SK-N-SH treated with all-trans-retinoic acid at 6 μM for 48 hours (cell line): ENCODE measurements at places on chromosomes 2 and 18.

GRCh38 chr2:2107627-2108026 lies 223.4 kb downstream of the MYT1L start:
- no peak for ATAC-seq

- no peak for ATAC-seq
Observed at GRCh38 chr2:240810199-240810598, 9.8 kb downstream of the KIF1A start.

DNA sequence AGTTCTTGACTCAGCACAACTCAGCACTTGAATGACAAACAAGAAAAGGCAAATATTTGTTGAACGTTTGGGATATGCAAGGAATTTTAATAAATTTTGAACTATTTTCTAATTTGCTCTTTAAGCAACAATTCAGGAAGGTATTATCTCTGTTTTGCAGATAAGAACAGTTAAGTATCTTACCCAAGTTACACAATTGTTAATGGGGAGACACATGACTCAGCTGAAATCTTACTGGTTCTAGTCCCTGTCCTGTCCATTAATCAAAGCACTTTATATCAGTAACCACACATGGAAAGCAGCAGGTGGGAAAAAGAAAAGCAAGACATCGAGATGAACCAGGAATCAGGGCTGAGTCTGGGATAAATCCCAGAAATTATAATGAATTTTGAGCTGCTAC lies 493.9 kb upstream of the PIK3C3 start:
- ATAC-seq: no peak

- ATAC-seq: no peak
Observed at GRCh38 chr2:105057005-105057404, 19.1 kb downstream of the MRPS9 start.

GRCh38 chr2:146004462-146004861 lies 1484.5 kb upstream of the ZEB2 start:
- no peak for ATAC-seq

DNA sequence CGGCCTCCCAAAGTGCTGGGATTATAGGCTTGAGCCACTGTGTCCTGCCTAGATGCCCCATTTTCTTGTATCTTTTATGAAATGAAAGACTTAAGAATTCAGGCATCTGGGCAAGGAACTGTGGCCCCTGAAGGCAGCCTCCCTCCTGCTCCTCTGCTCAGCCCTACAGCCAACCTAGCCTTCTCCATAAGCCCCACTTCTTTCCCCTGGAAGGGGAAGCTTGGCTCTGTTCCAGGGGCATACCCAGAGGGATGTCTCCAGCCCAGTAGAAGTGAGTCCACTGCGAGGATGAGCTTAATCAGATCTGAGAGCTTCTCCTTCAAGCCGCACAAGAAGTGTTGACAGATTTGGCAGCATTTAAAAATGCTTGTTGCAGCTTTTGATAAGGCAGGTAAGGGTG lies 39.7 kb downstream of the RHOB start:
- no peak for ATAC-seq

DNA sequence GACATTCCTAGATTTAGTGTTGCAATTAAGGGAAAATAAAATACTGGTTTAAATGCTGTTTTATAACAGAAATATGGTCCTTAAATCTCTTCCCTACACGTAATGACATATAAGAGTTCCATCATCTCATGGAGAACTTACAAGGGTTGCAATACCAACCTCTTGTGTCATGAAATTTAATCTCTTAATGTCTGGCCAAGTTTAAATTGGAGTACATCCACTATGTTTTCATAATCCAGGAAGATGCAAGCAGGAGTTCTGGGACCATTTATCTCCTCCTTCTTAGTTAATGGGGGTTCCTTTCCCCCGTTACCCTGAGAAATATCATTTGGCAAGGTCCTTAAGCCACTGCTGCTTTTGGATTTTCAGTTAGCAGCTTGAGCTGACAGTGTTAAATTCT lies 126.0 kb upstream of the ACVR2A start:
- ATAC-seq: no peak

DNA sequence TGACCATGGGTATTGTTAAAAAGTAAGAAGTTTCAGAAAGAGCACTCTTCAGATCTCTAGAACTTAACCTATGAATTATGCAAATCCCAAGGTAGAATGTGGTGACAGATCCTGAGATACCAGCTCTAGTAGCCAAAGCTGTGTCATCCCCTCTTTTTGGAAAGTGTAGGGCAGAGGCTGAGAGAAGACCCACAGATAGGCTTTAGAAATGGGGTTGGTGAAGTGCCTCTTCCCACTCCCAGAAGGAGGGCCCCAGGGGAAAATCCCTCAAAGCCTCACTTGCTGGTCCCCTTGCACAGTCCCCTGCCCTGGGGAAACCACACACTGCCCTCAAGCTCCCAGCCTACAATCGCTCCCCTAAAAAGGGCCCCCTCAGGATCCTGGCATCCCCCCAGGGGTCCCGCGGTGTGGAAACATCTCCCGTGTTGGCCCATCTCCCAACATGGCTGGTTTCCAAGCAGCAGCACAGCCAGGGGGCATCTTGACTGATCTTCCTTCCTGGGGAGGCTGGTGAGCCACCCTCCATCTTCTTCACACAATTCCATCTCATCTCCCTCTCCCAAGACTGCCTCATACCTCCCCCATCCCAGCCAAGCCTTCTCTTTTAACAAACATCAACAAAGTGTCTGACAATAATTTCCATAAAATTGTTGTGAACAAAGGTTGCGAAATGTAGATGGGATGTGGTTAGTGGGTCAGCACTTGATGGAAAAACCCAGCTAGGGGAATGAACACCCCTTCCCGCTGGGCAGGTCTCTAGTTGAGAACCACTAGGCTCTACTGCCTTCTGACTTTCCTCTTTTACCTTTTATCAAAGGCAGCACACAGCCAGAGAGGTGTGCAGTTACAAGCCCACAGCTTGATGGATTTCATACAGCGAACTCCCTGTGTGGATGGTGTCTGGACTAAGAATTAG lies 25.1 kb downstream of the MAL start:
- no peak for ATAC-seq

DNA sequence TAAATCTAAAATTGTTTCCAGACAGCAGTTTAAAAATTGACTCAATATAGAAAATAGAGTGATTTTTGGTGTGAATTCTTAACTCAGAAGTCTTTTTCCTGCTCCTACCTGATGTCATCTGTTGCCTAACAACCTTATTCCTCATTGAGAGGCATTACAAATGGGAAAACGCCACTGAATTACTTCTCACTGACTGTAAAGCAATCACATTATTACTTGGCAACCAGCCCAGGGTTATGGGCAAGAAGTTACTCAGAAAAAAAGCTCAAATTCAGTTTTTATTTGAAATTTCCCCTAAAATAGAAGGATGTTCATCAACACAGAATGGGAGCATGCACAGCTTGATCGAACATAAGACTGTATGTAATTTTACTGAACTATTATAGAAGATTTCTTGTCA lies 201.8 kb upstream of the GULP1 start:
- no peak for ATAC-seq

DNA sequence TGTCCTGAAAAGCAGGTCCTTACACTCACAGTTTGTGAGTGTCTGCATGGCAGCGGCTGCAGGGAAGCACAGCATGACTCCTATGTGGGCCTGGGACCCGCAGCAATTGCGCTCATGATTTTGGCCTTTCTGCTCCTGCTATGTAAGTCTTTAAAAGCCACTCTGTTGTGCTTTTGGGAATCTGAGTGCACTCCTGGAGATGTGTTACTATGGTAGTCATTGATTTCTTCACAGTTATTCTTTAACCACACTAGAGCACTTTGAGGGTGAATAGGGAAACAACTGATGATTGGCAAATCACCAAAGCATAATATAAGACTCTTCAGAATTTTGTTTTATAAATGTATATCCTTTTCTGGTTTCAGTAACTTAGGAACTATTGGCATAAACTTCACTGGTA lies 40.9 kb downstream of the DSG2 start:
- no peak for ATAC-seq

GRCh38 chr2:45332094-45332493 lies 279.0 kb downstream of the SRBD1 start:
- no peak for ATAC-seq

DNA sequence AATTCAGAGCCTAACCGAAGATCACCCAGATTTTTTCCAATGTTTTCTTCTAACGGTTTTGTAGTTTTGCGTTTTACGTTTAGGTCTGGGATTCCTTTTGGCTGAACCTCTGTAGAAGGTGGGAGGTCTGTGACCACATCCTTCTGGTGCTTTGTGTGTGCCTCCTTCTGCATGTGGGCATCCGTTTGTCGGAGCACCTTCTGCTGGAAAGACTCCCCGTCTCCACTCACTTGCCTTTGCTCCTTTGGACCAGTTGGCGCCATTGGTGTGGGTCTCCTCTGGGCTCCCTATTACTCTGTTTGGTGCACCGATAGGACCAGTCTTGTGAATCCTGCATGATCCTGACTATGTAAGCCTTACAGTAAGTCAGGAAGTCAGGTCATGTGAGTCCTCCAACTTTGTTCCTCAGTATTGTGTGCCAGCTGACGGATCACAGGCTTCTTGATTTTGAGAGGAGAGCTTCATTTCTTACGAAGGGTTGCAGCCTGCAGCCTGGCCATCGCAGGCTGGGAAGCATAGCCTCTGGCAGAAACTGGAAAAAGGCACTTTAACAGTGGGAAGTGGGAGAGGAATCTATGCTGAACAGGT lies 13.6 kb downstream of the AQP12A start:
- no peak for ATAC-seq

GRCh38 chr2:216700088-216700567 lies 4.8 kb upstream of the IGFBP5 start:
- ATAC-seq: peak; percentile 47

DNA sequence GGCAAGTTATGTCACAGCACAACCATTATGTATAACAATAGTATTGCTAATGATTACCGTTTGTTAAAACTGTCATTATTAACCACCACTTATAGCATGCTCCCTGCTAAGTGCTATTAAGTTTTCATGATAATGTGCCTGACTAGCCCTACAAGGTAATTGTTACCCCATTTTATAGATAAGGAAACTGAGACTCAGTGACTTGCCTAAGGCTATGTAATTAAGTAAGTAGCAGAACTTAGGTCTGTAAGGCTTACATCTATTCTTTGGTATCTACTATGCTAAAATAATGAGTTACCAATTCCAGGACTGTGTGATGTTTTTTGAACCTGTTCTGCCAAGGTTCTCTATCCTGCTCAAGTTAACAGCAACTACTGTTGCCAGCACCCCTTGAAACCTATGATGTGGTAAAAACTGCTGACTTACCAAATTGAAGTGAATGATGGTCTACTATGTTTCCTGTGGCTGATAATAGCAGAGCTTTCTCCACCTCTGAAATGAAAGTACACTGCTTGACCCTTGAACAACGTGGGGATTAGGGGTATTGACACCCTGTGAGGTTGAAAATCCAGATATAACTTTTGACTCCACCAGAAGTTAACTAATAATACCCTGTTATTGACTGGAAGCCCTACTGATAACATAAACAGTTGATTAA lies 18.2 kb downstream of the ACVR2A start:
- ATAC-seq: no peak

GRCh38 chr18:44497757-44498490 lies 182.8 kb upstream of the SETBP1 start:
- ATAC-seq: peak; percentile 89

DNA sequence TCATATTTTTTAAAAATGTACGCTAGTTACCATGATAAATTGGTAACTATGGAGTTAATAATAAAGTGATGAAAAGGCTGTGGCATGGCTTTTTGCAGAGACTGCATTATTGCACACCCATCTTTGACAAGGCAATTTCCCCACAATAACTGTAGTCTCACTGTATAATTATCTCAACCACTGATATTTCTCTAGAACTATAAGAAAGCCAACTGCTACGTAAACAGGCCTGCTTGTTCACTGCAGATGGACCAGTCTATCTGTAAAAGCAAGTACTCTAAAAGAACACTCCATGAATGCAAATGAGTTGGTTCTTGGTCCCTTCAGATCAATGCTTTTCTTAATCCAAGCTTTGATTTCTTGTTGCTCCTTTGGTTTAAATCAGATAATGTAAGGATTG lies 218.7 kb downstream of the RBM43 start:
- peak; percentile 40; the same call in 1 of the 3 replicates for ATAC-seq

GRCh38 chr2:207219676-207220501 lies 54.1 kb upstream of the KLF7 start:
- peak; percentile 71 for ATAC-seq

DNA sequence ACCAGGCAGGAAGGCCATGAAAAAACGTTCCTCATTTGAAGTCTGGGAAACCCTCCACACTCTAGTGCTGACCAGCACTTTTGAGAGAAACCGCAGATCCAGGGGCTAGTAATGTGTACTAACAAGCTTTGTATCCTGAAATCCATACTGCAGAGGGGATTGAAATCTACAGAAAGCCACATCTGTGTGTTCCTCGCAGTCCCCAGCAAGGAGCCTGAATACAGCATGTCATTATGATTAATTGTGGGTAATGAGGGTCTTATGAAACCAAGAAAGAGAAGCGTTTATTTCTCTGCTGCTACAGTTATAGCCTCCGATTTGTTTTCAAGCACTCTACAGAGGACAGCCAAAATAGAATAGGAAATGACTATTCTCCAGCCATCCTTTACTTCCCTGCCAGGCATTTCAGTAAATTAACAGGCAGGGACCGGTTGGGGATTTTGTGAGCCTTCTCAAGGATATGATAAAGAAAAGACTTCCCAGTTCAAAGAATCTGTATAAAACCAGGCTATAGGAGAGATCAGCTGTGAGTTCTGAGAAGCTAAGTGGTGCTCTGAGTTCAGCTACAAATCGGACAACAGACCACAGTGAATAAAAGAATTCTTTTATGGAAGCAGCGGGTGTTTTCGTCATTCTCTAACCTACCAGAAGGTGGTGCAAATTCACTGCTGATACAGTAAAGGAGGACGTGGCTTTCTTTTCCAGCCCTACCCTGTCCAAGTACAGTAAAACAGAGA lies 133.4 kb downstream of the INSIG2 start:
- ATAC-seq: peak; percentile 93

DNA sequence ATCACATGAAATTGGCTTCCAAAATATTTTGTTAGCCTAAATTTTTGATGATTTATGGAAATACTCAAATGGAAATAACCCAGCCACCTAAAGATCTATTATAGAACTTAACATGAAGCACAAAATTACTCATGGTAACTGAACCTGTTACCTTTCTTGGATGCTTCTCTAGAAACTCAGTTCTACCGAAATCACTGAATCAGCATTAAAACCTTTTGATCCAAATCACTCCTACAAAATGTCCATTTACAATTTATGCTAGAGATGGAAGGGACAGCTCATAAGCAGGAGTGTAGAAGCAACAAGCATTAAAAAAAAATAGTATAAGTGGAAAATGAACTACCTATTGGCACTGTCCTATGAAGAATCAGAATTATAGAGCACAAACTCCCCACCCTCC lies 2.1 kb downstream of the PRPF40A start:
- no peak for ATAC-seq

- peak; percentile 46 for ATAC-seq
Observed at GRCh38 chr2:17621781-17622180, 81.3 kb downstream of the VSNL1 start.

GRCh38 chr2:46552528-46552927 lies 73.2 kb downstream of the TMEM247 start:
- no peak for ATAC-seq

DNA sequence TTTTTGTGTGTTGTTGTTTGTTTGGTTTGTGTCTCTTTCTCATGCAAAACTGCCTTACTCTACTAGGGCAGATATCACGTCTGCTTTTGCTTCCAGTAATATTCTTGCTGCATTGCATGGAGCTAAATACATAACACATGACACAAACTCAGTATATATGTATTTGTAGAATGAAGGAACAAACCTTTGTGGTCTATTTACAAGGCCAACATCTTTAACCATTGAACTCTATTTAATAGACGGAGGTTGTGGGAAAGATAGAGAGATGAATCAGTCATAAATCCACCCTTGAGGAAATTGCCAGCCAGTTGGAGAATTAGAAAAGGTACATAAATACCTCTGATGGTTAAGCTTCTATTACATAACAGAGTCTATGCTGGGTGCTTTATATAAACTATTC lies 26.0 kb upstream of the IL1RL1 start:
- ATAC-seq: no peak

GRCh38 chr2:230908595-230909191 lies 16.3 kb downstream of the GPR55 start:
- ATAC-seq: peak; percentile 56; the same call in 2 of the 3 replicates
